ENCODE measurements at places on chromosomes 11 and 22. TPM values are rescaled to one million over a fixed set of nuclear protein-coding genes. Genes with fewer than 3 reads are reported as not detected.

DNA sequence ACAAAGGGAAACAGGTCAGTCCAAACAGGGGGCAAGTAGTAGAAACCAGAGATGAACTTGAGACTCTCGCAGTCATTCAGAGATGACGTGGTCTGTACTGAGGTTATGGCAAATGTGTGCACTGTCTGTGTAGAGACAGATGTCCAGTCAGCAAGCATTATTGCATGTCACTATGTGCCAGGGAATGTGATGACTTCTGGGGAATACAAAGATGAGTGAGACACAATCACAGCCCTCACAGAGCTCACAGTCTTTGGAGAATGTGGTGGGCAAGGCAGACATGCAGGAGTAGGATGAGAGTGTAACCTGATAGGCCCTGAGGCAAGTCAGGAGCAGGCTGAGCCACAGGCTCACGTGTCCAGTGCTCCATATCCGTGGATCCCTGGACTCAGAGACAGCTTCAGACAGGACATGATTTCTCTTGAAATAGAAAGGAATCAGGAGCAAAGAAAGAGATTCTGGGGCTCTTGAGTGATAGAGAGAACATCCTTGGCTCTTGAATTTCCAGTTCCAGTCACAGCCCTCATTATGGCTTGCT is 550.7 kb downstream of the ETS1 start:
- no peaks in the 10 kb centered on the region for H3K36me3 ChIP-seq
- no peaks in the 10 kb centered on the region for H3K27me3 ChIP-seq
- no peak overlapping the region for H3K4me3 ChIP-seq
- no peak for DNase-seq
- no peaks in the 10 kb centered on the region for H3K4me1 ChIP-seq

DNA sequence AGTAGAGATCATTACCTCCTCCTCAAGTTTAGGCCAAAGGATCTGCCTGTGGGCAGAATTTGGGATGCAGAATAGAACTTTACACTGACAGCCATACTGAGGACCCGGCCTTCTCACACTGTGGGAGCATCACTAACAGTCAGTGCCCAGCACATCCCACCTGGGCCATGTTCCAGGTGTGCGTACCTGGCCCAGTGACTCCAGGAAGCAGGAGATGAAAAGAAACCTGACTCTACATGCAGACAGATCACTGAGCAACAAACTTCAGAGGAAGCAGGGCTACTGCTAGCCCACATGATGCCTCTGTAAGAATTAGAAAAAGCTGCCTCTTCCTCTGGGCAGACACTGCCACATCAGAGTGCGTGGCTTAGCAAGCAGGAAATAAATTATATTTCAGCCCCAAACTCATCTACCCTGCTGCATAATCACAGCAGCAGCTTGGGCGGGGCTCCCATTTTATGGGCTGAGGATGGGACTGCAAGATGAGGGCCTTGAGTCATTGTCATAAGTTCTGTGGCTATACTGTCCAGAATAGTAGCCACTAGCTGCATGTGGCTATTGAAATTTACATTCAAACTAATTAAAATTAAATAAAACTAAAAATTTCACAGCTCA is 6.0 kb upstream of the LMO2 start:
- H3K4me3 ChIP-seq: no peak overlapping the region
- no peak overlapping the region for H3K27ac ChIP-seq
- H3K4me1 ChIP-seq: peaks cover 4% of the 10 kb centered on the region
- DNase-seq: no peak
- H3K36me3 ChIP-seq: no peaks in the 10 kb centered on the region
- no peaks in the 10 kb centered on the region for H3K27me3 ChIP-seq

DNA sequence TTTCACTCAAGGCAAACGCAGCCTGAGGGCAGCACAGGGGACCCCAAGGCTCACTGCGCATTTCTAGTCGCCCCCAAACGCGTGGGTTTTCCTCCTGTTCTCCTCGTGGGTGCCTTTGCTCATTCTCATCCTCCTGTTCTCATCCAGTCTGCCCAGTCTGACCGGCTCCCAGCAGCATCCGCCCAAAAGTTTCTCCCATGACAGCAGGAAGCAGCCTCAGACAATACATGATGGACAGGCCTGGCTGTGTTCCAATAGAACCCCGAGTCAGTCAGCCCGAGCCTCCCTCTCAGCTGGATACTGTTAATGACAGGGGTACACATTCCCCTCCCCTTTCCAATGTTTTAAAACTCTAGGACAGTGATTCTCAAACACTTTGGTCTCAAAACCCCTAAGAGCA is 22.5 kb upstream of the KRTAP5-7 start:
- H3K27me3 ChIP-seq: no peaks in the 10 kb centered on the region
- no peak overlapping the region for H3K27ac ChIP-seq
- no peak for DNase-seq
- H3K4me3 ChIP-seq: no peak overlapping the region
- H3K36me3 ChIP-seq: peaks cover 54% of the 10 kb centered on the region

DNA sequence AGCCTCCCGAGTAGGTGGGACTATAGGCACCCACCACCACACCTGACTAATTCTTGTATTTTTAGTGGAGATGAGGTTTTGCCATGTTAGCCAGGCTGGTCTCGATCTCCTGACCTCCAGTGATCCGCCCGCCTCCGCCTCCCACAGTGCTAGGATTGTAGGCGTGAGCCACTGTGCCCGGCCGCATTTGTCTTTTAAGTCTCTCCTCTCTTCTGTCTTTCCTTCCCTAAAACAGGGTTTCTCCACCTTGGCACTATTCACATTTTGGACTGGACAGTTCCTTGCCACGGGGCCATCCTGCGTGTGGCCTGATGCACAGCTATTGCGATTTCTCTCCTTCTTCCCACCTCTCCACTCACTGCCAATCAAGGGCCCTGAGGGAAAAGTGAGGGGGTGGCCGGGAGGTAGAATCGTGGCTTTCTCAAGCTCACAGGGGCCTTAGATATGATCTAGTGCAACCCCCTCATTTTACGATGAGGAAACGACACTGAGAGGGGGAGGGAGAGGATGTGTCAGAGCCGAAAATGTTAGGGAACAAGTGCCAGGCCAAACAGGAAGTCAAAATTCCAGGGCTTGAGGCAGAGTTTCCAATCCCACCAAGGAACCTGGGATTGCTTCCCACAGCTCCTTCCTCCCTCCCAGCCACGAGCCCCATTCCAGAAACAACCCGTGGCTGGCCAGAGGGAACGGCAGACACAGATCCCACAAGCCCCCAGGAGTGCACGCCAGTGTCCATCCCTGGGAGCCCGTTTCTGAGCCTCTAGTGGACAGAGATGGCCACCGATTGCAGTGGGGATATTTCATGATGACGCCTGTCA is 21.2 kb downstream of the SCGB1A1 start:
- H3K4me1 ChIP-seq: peaks cover 29% of the 10 kb centered on the region
- no peak for DNase-seq
- no peaks in the 10 kb centered on the region for H3K27me3 ChIP-seq
- no peaks in the 10 kb centered on the region for H3K36me3 ChIP-seq

DNA sequence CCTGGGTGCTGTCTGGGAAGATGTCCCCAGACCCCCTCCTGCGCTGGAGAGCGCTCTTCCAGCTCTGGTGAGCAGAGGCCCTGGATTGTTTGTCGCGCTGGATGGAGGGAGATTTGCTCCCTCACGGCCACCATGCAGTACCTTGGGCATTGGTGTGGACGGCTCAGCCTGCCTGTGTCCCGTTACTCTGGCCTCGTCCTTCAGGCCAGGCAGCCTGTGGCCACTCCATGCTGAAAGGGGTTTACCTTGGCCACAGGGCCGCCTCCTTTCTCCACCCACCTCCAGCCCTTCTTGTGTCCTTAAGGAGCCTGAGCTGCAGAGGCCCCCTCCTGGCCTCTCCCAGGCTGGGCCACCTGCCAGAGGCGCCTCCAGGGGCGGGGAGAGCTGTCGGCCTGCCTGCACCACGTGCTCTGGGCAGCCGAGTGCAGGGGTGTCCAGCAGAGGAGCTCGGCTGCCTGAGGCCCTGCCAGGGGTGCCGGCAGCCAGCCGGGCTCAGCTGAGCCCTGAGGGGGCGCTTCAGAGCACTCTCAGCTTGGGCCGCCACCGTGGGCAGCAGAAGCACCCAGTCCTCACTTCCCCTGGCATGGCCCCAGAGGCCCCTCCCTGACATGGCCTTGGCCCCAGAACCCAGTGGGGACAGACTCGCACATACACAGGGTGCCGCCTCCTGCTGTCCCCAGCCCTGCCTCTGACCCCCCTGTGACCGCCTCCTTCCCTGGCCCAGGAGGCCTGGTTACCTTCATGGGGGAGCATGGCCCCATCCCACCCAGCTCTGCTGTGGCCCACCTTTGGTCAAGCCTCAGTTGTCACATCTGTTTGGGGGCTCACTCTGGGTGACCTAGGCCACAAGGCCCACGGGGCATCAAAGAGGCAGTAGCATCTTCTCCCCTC is 3.4 kb downstream of the CCND1 start:
- peak overlapping the region; percentile 47 for H3K27ac ChIP-seq
- peaks cover 28% of the 10 kb centered on the region for H3K4me1 ChIP-seq
- peaks cover 11% of the 10 kb centered on the region for H3K36me3 ChIP-seq
- H3K4me3 ChIP-seq: peak overlapping the region; percentile 88
- no peaks in the 10 kb centered on the region for H3K27me3 ChIP-seq
- peak; percentile 76 for DNase-seq

DNA sequence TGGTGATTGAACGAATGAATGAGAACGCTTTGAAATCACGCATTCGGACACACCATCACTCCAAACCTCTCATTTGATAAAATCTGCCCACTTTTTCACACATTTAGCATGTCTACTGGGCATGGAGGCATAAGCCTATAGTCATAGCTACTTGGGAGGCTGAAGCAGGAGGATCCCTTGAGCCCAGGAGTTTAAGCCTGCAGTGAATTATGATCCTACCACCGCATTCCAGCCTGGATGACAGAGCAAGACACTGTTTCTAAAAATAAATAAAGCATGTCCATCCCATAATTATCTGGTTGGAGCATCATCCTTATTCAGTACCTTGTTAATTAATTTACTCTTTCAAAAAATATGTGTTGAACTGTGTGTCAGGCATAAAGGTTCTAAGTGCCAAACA is 3.3 kb upstream of the PICALM start:
- DNase-seq: no peak
- peaks cover 9% of the 10 kb centered on the region for H3K4me1 ChIP-seq
- no peak overlapping the region for H3K27ac ChIP-seq
- H3K4me3 ChIP-seq: no peak overlapping the region

DNA sequence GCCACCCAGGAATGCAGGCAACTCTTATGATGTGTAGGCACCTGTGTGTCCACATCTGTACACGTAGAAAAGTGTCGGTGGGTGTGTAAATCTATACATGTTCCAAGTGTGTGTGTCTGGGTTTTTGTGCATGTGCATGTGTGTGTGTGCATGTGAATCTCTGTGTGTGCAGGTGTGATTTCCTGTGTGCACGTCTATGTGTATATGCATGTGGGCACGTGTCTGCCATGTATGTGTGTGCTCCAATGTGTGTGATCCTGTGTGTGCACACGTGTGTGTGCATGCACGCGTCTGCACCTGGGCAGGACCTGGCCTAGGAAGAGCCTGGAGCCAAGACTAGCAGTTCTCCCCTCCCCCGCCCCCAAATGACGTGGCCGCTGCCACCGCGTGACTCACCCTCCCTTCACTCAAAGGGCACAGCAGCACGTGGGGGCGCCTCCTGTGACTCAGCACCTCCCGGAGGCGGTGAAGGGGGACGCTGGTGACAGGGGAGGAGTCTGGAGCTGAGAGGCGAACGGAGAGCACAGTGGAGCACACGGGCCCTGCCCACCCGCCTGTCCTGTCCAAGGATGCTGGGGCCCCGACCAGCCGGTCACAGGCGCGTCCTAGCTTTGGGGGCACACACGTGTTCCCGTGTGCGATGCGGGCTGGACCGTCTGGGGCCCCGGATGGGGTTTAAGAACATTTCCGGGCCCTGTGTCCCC is 10.1 kb downstream of the PIM3 start:
- H3K4me3 ChIP-seq: peak overlapping the region; percentile 62
- no peaks in the 10 kb centered on the region for H3K36me3 ChIP-seq
- peak; percentile 98 for DNase-seq
- H3K4me1 ChIP-seq: peaks cover 9% of the 10 kb centered on the region

The IGHMBP2 gene
- total RNA-seq: 52.0 TPM

The FAM180B gene
- not detected for total RNA-seq

DNA sequence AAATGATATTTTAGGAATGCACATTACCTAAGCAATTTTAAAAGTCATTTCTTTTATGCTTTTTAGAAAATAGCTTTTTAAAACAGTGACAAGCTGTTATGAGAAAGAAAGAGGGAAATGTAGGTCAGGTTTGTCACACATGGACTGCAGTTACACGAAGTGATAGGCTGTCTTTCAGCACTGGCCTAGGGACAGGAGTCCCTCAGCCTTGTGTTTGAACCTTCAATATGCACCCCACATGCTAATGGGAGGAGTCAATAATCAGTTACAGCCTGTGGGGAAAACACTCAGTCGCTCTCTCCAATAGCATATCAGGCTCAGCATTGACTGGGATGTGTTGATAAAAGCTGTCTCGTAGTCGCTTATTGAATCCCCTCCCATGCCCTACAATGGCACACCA is 45.8 kb downstream of the DNAJC24 start:
- H3K27me3 ChIP-seq: no peaks in the 10 kb centered on the region
- H3K4me3 ChIP-seq: no peak overlapping the region

The CSF2RB gene
- total RNA-seq: 6.0 TPM

The TMA7B gene
- total RNA-seq: not detected

DNA sequence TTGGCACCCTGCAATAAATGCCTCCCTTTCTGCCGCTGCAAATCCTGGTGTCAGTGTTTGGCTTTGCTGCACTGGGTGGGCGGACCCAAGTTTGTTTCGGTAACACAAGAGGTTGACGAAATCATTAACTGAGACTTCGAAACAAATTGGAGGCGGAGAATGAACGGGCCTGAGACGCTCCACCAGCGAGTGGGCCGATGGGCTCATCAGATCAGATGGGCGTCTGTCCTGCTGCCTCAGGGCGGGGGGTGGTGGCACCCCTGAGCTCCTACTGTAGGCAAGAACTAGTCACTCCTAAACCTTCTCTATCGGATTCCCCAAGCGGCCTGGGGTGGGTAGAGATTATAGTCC is 918 bp upstream of the CAPN5 start:
- H3K27me3 ChIP-seq: no peaks in the 10 kb centered on the region
- H3K4me1 ChIP-seq: peaks cover 19% of the 10 kb centered on the region
- peak overlapping the region; percentile 93 for H3K27ac ChIP-seq
- H3K36me3 ChIP-seq: no peaks in the 10 kb centered on the region
- DNase-seq: no peak
- peak overlapping the region; percentile 84 for H3K4me3 ChIP-seq

The SLC35F2 gene
- 5.4 TPM for total RNA-seq

The FXYD2 gene
- not detected for total RNA-seq

The ABCC8 gene
- not detected for total RNA-seq
